ENCODE measurements at places on chromosomes 6 and 20.
A peak's percentile ranks its signal among the peaks of the same experiment; 100 is the strongest.

DNA sequence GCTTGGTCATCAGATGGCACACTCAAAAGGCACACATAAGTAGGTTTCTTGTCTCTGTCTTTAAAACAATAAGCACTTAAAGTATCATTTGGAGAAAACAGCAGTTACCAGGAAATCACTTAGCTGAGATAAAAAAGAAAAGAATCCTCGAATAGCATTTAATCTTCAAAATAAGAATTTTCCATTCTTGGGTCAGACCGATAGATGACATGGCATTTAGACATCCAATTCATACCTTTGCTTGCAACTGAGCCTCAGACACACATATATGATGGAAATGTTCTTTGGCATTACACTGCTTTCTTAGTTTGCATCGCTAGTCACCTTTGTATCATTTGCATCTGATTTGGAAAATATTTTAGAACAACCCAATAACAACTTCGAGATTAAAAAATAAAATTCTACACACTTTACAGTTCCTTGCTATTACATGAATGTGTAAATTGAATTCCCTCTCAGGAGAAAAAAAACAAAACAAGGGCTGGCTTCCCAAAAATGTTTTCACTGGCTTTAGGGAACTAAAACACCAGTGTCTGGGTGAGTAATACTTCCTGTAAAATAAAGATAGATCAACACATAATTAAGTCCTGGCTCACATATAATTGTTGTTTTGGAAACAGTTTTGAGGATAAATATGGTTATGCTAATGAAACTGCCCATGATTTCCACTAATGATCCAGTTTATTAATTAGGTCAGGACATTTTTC, 1.3 kb upstream of the RNF217 start:
- no peak for DNase-seq

GRCh38 chr6:326896-327537, 34.7 kb downstream of the DUSP22 start:
- DNase-seq: no peak

DNA sequence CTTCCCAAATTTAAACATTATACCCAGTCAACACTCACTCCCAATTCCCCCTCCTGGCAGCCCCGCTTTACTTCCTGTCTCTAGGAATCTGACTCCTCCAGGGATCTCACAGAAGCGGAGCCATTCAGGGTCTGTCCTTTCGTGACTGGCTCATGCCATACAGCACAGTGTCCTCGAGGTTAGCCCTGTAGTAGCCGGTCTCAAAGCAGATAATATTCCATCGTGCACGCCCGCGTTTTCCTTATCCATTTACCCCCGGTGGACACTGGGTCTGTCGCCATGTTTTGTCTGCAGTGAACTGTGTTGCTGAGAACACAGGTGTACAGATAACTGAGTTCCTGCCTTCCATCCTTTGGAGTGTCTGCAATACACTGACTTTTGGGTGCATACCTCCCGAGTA, 95.3 kb downstream of the TTLL2 start:
- no peak for DNase-seq

DNA sequence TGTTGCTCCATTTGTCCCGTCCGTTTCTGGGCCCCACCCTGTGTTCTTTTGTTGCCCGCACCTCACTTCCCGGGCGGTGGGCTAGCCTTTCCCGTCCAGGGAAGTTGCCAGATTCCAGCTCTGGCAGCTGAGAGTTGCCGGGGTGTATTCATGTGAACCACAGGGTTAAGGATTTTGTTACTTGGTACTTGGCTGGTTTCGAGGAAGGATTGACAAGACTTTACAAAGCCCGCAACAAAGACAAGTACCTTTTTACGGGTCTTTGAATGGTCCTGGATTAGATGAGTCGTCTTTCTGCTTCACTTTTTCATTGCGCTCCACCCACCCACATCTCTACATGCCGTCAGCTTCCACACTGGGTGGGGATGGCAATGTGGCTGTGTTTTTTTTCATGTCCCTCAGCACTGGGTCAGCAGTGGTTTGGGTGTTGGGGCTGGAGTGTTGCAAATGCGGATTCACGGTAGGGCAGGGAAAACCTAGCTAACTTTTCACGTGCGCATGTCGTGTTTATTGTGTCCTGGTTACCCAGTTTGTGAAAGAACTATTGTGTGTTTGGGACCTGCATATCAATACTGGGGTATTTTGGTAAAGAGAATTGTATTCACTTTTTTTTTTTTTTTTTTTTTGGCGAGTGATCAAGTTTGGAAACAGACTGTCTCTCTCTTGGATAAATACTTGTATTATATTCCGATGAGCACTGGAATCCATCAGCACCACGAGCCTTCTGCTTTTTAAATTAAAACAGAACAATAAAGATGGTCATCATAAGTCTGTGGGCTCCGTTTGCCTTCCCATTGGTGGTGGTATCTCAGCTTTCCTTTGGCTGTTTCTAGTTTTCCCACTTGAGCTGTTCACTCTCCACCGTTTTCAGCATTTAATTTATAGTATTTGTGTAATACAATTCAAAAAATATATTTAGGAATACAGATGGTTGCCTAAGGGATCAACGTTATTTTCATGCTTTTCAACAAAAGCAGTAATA, 1.2 kb downstream of the DUSP22 start:
- peak; percentile 53 for DNase-seq

Measured in CD4-positive, alpha-beta T cell treated with Interleukin-2 at 100 ng/mL for 4 hours (primary cell).